ENCODE measurements at places on chromosomes 7 and 10.

DNA sequence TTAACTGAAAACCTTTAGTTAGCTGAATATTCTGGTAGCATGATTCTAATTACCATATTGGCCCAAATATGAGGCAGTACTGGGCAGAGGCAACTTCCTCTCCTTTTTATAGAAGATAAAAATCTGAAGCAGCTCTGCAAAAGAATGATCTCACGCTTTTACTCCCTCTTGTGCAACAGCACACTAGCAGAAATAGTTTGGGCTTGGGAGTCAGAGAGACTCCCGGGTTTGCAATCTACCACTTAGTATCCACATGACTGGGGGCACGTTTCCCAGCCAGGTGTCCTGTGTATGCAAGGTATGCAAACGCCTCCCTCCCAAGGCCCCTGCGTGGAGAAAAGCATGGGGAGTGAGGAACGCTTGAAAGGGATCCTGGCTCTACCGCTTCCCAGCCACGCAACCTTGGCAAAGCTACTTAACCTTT lies 47.2 kb upstream of the RHEB start:
- no peak for DNase-seq

DNA sequence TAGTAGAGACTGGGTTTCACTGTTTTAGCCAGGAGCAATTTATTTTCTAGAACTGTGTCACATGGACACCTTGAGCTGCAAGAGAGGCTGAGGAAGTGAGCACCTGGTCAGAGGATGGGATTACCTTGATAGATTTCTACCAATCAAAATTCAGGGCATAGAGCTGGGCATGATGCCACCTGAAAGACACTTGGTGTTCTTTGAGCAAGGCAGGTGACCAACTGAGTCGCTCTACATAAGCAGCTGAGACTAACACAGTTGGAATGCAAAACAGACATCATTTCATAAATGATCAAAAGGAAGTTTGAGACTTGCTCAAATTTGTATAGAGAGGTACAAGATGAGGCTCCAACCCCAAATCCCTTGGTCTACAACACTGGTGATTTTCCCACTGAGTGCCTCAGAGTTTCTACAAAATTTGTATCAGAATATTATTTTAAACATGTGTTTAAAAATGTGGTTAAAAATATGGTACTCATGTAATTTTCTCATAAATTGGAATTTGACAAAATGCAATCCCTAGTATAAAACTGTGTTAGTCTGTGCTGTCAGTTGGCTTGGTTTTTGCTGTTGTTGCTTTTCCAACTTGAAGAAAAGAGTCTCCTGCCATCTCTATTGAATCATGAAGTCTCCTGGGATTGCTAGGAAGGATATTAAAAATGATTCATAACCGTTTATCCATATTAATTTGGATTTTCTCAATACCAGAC lies 156.4 kb upstream of the MDFIC start:
- DNase-seq = no peak

DNA sequence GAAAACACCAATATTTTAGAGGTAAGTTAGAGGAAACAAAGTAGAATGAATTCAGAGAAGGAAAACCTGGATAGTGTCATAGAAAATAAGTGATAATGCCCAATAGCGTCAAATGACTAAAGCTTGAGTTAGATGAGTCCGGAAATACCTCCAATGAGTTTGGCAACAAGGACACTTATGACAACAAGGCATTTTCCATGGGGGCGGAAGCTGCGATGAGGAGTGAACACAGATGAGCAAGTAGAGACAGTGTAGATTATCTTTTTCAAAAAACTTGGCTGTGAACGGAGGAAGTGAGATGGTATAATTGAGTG lies 383 bp upstream of the R3HCC1L start:
- DNase-seq = no peak

DNA sequence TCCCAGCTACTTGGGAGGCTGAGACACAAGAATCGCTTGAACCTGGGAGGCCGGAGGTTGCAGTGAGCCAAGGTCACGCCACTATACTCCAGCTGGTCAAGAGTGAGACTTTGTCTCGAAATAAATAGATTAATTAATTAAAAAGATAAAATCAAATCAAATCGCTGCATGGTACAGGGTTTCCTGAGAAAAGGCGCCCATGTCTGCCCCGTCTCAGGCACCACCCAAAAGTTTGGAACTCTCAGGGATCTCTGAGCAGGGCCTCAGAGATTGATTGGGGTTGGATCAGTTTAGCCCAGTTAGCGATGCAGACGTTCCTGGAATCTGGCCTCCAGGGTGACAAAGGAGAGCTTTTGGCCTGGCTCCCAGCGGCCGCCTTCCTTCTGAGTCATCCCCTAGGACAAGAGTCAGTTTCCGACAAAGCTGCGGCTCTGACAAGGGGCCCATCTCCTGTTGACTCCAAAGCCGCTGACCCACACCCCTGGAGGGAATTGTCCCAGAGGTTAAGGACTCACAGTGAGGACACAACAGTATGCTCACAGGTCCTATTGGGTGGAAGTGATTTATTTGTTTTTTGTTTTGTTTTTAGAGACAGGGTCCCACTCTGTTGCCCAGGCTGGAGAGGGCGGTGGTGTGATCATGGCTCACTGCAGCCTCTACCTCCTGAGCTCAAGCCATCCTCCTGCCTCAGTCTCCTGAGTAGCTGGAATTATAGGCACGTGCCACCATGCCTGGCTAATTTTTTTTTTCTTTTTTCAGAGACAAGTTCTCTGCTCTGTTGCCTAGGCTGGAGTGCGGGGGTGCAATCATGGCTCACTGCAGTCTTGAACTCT lies 6.8 kb downstream of the ORAI2 start:
- no peak for DNase-seq

DNA sequence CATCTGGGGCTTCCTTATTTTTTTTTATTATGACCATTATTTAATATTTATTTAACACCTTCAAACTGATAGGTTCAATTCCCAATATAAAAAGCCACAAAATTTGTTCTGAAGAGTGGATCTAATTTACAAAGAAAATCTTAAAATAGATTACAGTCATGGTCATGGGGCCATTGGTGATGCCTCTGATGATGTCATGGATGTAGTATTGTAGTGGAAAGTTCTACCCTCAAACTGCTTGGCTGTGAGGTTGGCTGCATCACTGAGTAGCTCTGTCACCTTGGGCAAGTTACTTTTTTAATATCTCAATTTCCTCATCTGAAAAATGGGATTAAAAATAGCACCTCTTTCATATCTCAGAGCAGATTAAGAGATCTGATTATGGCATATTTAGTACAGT lies 128.5 kb downstream of the DKK1 start:
- no peak for DNase-seq

- DNase-seq = no peak
These were observed 105.2 kb upstream of the PPIF start for GRCh38 chr10:79241990-79242619.

- peak; percentile 45 for DNase-seq
These were observed at the start of gene NIPSNAP2 for GRCh38 chr7:55964261-55965099. Gene NIPSNAP2 (plus strand): TSS chr7:55964585. CDS start chr7:55964610, 25 bp downstream.

DNA sequence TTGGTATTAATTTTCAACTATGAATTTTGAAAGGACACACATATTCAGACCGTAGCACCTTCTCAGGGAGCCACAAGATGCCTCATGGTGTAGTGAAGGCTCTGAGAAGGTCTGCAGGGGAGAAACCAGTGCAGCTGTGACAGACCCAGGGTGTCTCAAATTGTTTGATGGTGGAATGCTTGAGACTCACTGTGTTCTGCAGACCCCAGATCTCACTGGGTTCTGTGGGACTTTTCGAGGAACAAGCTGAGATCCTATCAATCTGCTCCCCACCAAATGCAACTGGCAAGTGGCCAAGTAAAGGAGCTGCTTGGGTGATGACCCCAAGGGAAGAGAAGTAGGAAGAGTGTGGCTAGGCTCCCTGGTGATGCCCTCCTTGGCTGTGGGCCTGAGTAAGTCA lies 130.5 kb upstream of the UNC5B start:
- DNase-seq = no peak

DNA sequence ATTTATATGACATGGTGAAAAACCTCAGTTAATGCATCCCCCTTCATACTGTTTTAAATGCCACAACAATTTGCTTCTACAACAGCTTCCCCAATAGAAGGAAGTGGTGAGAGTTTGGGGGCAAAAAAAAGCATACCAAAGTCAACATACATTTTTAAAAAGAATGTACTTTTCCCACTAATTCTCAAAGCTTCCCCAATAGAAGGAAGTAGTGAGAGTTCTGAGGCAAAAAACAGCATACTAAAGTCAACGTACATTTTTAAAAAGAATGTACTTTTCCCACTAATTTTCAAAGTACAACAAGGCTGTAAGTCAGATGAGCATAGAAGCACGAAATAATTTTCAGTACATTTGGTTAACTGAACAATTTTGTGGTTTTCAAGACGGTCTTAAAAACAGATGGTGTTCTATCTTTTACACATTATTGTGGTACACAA lies 24.0 kb downstream of the WASL start:
- DNase-seq = no peak

DNA sequence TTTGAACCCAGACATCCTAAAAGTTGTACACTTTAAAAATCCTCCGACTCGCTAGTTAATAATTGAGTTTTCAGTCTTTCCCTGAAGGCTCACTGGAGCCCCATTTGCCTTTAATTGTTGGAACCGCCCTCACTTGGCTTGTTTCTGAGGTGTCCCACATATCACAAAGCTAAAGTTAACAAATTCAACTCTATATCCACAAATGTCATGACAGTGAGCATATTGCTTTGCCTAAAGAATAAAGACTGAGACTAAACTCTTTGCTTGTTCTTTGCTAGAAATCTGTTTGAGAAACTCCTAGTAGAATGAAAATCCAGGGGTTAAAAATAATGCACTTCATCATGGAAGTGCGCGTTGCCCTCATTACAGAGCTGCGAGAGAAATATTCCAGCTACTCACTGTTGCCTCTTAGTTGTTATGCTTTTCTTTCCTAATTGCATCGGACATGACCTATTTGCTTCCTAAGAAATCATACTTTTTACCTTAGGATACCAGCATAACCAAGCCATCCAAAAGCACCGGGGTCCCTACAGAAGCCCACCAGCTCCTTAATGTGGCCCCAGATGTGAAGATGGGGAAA lies 752 bp downstream of the THSD7A start:
- DNase-seq = no peak

- DNase-seq = no peak
These were observed 770.4 kb downstream of the TNS3 start for GRCh38 chr7:46811529-46811928.

- no peak for DNase-seq
These were observed 175.2 kb upstream of the ASAH2 start for GRCh38 chr10:50426485-50426884.

- DNase-seq = no peak
These were observed 39.9 kb upstream of the NRBF2 start for GRCh38 chr10:63093227-63093626.

DNA sequence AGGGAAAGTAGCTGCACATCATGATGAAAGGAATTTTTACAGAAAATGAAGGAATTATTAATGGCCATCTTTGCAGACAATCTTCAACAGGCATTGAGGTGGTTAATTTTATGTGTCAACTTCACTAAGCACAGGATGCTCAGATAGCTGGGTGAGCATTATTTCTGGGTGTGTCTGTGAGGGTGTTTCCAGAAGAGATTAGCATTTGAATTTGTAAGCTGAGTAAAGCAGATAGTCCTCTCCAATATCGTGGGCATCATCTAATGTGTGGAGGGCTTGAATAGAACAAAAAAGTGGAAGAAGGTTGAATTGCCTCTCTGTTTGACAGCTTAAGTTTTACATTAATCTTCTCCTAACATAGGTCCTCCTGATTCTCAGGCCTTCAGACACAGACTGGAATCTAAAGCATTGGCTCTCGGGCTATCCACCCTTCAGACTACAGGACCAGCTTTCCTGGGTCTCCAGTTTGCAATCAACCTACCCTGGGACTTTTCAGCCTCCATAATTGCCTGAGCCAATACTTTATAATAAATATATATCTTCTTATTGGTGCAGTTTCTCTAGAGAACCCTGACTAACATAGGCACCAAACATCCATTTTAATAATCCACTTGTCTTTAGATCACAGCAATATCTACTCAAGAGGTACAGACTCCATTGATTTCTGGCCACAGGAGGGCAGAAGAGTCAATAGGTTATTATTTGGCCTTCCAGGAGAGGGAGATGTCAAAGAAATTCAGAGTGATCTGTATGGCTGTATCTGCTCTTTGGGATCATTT lies 10.5 kb upstream of the CRPPA start:
- no peak for DNase-seq

DNA sequence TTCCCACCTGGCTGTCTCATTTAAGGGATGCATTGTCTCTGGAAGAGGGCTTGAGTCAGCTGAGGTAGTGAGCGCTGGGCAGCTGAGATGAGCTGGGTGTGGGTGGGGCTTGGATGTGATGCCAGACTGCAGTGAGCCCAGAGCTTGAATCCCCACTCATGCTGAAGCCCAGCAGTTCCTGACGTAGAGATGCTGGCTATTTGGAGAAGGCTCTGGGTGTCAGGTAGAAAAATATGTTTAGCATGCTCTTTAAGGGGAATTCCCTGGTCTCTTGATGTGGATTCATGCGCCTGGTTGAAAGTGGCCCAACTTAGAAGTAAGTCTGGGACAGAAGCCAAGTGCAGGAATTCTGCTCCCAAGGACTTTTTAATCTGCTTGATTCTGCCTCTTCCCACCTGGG lies 241.5 kb upstream of the IGFBP3 start:
- DNase-seq = no peak

DNA sequence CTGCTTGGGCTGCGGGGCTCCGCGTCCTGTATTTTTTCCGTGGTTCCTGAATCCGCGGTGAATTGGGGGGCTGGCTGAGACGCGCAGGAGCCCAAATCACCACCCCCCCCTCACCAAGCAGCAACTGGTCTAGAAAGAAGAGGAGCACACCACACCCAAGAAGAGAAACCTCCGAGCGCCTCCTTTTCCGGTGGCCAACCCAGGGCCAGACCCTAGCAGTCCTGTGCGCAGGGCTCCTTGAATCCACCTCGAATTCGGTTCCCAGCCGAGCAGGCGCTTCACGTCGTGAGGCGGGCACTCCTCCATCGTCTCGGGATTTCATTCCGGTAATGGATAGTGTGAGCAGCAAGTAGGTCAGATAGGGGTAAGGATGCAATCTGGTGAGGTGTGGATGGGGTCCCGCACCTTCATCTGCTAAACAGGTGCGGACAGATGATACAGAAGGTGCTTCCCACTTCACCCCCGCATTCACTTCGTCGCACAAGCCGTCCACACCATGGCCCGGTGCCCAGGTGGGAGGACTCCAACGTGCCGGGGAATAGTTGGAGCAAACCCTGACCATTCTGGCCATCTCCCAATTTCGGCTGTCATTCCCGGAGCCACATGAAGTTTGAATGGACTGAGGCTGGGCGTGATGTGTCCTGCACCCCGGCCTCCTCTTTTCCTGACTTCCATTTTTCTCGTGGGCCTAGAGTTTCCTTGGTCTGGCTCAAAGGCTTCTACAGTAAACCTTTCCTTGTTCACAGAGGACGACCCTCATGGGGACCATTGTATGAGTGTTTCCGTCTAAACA lies 19.8 kb upstream of the ZNF273 start:
- no peak for DNase-seq

DNA sequence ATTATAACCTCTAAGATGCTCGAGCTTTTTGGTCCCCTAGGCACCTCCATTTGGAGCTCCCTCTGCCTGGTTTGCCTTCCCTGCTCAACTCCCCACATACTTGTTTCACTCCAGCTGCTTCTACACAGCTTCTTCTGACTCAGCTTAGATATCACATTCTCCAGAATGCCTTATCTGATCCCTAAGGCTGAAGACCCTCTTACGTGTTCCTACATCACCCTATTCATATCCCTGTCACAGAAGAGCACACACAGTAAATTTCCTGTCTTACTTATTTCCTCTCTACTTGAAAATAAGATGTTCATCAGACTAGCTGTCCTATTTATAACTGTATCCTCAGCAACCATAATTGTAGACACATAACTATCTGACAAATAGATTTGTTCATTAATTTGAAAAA lies 61.3 kb upstream of the RNF148 start:
- no peak for DNase-seq

GRCh38 chr7:17109020-17109419 lies 189.4 kb upstream of the AHR start:
- DNase-seq = no peak

GRCh38 chr7:157687158-157687557 lies 350.4 kb downstream of the DNAJB6 start:
- DNase-seq = no peak
